ENCODE measurements at places on chromosomes 11 and 22. TPM values are rescaled to one million over a fixed set of nuclear protein-coding genes. Genes with fewer than 3 reads are reported as not detected.

Gene DTX4
- 63.6 TPM for total RNA-seq

Gene ADAMTS8
- 14.1 TPM for total RNA-seq

Gene TMEM191C
- 2.8 TPM for total RNA-seq

Gene SYT13
- 154 TPM for total RNA-seq

Gene CEND1
- 0.49 TPM for total RNA-seq

Gene CARD10
- 62.8 TPM for total RNA-seq

Gene KRTAP5-2
- total RNA-seq, result 0.26 TPM

Measured in mucosa of gallbladder (tissue), 1 donor.